ENCODE measurements at places on chromosomes 4 and X. TPM values are rescaled to one million over a fixed set of nuclear protein-coding genes. Genes with fewer than 3 reads are reported as not detected.
A peak's percentile ranks its signal among the peaks of the same experiment; 100 is the strongest.

The GRID2 gene
- total RNA-seq, result not detected

The CT47B1 gene
- total RNA-seq, result not detected

DNA sequence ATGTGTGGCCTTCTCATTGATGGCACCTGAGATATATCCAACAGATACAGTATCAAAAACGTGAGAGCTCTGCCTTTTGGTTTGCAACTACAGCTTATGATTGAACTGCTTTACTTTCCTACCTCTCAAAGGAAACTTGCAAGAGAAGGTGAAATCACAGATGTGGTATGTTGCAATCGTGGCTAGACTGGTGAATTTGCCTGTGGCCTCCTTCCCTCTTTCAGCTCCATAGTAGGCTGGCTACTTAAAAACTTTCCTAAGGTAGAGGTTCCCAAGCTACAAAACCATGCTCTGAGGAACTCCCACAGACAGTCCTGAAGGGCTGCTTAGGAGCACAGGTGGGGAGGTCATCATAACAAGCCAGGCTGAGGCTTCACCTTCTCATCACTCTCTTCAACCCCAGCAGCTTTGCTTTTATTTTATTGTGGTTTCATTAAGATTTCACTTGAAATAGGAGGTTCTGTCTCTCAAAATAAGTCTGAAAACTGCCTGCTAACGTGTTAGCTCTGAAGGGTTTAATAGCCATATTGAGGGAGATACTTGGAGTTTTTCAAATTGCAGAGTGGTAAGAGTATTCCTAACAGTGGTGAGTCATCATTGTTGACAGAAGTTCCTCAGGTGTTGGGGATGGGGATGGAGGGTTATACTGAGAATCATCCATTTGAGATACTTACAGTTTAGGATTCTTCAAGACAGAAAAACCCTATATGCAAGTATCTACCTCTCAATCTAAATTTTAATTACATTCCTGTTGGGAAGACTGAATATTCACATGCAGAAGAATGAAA lies 93.5 kb upstream of the UCP1 start:
- peaks cover 10% of the 10 kb centered on the region for H3K36me3 ChIP-seq
- H3K27ac ChIP-seq, result no peak overlapping the region
- no peaks in the 10 kb centered on the region for H3K4me1 ChIP-seq
- no peak overlapping the region for H3K4me3 ChIP-seq

DNA sequence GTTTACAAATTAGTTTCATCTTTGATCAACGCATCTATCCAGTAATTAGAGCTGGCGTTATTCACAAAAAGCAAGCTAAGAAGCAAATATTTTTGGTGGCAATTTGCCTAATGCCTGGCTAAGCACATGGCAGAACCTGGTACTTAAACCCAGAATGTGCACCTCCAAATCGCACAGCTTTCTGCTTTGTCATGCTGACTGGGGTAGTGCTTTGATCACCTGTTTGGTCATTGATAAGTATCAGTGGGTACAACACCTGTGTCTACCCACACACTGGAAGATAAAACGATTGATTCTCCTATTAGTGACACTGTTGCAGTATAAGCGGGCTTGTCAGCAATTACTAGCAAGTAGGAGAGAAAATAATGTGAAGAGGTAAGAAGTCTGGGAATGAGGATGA lies 1.9 kb downstream of the NUDT6 start:
- H3K27me3 ChIP-seq, result no peaks in the 10 kb centered on the region
- no peak overlapping the region for H3K27ac ChIP-seq
- H3K36me3 ChIP-seq, result no peaks in the 10 kb centered on the region
- no peak for DNase-seq

- no peaks in the 10 kb centered on the region for H3K36me3 ChIP-seq
- no peak overlapping the region for H3K4me3 ChIP-seq
- H3K27ac ChIP-seq, result no peak overlapping the region
- DNase-seq, result no peak
- no peaks in the 10 kb centered on the region for H3K4me1 ChIP-seq
Measured at GRCh38 chr4:162457071-162457865, 293.5 kb upstream of the FSTL5 start.

- H3K27me3 ChIP-seq, result no peaks in the 10 kb centered on the region
- H3K36me3 ChIP-seq, result no peaks in the 10 kb centered on the region
- peak overlapping the region; percentile 71 for H3K27ac ChIP-seq
- peak; percentile 81 for DNase-seq
- H3K4me3 ChIP-seq, result no peak overlapping the region
Measured at GRCh38 chrX:130770615-130771014, 132.4 kb downstream of the ENOX2 start.
